ENCODE measurements at places on chromosomes 7 and 10.

- peak; percentile 88 for DNase-seq
- no peaks in the 10 kb centered on the region for H3K36me3 ChIP-seq
- peak overlapping the region; percentile 30 for H3K27ac ChIP-seq
These were observed 226.4 kb upstream of the HABP2 start for GRCh38 chr10:113326160-113327111.

DNA sequence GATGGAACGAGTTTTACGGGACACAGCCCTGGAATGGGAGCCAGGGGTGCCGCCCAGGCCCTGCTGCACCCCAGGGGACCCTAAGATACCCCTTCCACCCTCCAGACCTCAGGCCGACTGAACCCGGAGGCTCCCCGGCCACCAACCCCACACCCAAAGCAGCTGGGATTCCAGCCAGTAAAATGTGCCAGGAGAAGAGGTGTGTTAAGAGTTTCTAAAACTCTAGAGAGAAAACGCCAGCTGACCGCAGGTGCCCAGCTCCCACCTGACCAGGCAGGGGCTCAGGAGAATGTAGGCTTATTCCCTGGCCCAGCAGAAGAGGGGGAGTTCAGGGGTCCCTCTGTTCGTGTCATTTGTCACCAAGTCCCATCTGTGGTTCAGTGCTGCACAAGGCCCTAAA, 17.5 kb downstream of the NUDT1 start:
- no peak for DNase-seq
- peaks cover 15% of the 10 kb centered on the region for H3K4me1 ChIP-seq
- no peak overlapping the region for H3K27ac ChIP-seq
- no peak overlapping the region for H3K4me3 ChIP-seq
- H3K27me3 ChIP-seq = no peaks in the 10 kb centered on the region
- no peaks in the 10 kb centered on the region for H3K36me3 ChIP-seq

DNA sequence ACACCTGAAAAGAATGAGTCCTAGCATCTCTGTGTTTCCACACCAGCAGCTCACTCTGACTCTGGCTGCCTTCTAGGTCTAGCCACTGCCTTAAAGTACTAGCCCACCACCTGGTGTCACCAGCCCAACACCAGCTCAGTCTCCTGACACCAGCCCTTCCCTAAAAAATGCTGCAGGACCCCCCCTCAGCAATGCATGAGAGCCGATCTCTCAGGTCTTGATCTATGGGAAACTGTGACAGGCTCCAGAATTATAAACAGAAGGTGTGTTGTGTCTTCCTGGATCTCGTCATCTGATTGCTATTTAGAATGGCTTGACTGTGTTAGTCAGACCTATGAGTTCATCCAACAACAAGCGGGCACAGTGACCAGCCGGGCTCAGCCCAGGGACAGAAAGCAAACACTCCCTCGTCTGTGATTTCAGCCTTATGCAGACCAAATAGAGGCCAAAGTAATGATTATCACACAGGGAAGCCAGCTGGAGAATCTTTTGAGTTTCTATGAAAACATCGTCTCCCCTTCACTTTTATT, 66.6 kb downstream of the CUBN start:
- peak overlapping the region; percentile 18 for H3K4me3 ChIP-seq
- H3K27ac ChIP-seq = peak overlapping the region; percentile 4
- DNase-seq = peak; percentile 86
- H3K36me3 ChIP-seq = no peaks in the 10 kb centered on the region
- H3K4me1 ChIP-seq = peaks cover 48% of the 10 kb centered on the region

DNA sequence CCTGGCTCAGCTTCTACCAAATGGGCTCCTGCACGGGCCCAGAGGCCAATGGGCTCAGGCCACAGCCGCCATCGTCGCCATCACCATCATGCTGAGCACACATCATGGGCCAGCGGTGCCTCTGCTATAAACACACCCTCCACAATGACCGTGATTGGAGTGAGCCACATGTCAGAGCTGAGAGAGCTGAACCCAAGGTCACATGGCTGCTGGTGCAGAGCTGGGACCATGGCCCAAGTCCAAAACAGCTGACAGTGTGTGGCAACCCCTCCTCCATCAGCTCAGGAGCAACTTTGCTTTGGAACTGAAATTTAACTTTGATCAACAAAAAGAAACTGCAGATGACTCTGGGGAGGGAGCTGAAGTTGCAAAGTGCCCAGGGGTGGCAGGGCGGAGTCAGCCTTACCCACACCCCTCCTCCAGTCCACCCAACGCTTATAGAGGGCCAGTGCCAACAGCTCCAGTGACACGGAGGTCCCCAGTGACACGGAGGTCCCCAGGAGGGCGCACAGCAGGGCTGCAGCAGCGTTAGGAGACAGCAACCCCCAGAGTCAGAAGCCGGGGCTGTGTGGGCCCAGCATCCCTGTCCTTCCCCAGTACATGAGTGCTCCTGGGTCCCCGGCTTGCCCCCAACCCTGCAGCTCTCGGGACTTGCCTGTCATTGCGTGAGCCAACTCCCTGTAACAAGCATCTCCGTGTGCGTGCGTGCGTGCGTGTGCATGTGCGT, 249.6 kb downstream of the ELFN1 start:
- H3K27me3 ChIP-seq = no peaks in the 10 kb centered on the region
- H3K4me3 ChIP-seq = no peak overlapping the region
- H3K27ac ChIP-seq = no peak overlapping the region
- no peak for DNase-seq

- no peaks in the 10 kb centered on the region for H3K4me1 ChIP-seq
- DNase-seq = no peak
- no peak overlapping the region for H3K27ac ChIP-seq
- H3K36me3 ChIP-seq = no peaks in the 10 kb centered on the region
- no peaks in the 10 kb centered on the region for H3K27me3 ChIP-seq
- no peak overlapping the region for H3K4me3 ChIP-seq
These were observed 765.4 kb downstream of the SORCS3 start for GRCh38 chr10:105406488-105406887.

Measured in HCT116 (cell line).